ENCODE measurements at places on chromosomes 2 and 18. TPM values are rescaled to one million over a fixed set of nuclear protein-coding genes. Genes with fewer than 3 reads are reported as not detected.

- peaks cover 2% of the 10 kb centered on the region for H3K36me3 ChIP-seq
- no peak overlapping the region for H3K27ac ChIP-seq
- H3K4me1 ChIP-seq = peaks cover 1% of the 10 kb centered on the region
- no peak overlapping the region for H3K4me3 ChIP-seq
- no peaks in the 10 kb centered on the region for H3K27me3 ChIP-seq
- DNase-seq = no peak
Observed at GRCh38 chr2:42933824-42934254, 141.5 kb upstream of the HAAO start.

GRCh38 chr2:24809316-24810007, 16.2 kb downstream of the CENPO start:
- H3K4me3 ChIP-seq = no peak overlapping the region
- DNase-seq = no peak
- no peaks in the 10 kb centered on the region for H3K27me3 ChIP-seq
- H3K27ac ChIP-seq = peak overlapping the region; percentile 6

DNA sequence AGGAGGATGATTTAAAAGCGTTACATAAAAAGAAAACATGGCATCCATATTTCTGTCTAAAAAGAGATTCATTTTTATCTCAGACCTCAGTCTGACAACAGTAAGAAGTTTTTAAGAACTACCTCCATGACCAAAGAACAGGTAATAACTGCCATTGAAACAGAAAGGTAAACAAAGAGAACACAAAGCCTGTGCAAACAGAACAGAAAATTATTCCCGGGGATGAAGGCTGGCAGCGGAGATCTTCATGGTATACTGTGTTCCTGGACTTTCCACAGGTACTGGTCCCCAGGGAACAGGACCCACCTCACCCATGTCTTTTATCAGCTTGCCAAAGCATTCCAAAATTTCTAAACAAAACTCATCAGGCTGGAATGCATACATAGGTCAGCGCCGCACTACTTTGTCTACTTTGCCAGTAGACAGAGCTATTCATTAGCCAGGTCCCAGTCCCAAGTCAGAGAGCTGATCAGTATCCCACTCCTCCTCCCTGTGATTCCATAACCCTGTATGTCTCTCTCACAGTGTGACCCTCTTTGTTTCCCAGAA, 277.3 kb downstream of the MBD2 start:
- peaks cover 16% of the 10 kb centered on the region for H3K27me3 ChIP-seq
- DNase-seq = no peak
- H3K36me3 ChIP-seq = no peaks in the 10 kb centered on the region
- no peak overlapping the region for H3K27ac ChIP-seq

- no peak overlapping the region for H3K27ac ChIP-seq
- H3K4me3 ChIP-seq = no peak overlapping the region
- peaks cover 10% of the 10 kb centered on the region for H3K27me3 ChIP-seq
- H3K4me1 ChIP-seq = peaks cover 13% of the 10 kb centered on the region
- DNase-seq = no peak
- H3K36me3 ChIP-seq = no peaks in the 10 kb centered on the region
Observed at GRCh38 chr2:169007941-169008340, 23.2 kb downstream of the ABCB11 start.

DNA sequence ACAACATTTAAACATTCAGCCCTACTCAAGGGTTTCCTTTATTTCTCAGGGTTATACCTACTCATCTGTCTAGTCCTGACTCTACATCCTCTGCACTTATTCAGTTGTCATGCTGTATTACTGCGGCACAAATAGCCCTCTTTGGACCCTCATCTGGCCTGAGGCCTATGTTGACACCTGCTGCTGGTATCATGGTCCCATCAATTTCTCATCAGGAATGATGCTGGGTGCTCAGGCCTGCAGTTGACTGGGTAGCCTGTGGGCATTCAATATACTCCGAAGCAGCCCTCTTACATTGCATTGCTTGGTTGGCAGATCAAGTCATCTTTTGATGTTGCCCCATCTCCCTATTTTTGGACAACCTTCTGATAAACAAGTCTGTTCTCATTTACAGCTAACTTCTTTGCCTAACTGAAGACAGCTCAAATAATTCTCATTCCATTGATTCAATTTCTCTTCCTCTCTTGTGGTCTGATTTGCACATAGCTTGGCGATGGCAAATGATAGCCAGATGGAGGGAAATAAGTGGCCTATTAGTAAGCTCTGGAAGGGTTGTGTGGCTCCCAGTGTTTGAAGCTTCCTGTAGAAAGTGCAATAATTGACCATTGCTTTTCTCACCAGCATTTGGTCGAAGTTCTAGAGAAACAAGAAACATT, 19.1 kb upstream of the MC4R start:
- H3K4me3 ChIP-seq = no peak overlapping the region
- H3K27me3 ChIP-seq = no peaks in the 10 kb centered on the region
- DNase-seq = no peak
- no peaks in the 10 kb centered on the region for H3K4me1 ChIP-seq
- H3K27ac ChIP-seq = no peak overlapping the region
- H3K36me3 ChIP-seq = no peaks in the 10 kb centered on the region

Gene PSMG2
- total RNA-seq = 79.0 TPM

DNA sequence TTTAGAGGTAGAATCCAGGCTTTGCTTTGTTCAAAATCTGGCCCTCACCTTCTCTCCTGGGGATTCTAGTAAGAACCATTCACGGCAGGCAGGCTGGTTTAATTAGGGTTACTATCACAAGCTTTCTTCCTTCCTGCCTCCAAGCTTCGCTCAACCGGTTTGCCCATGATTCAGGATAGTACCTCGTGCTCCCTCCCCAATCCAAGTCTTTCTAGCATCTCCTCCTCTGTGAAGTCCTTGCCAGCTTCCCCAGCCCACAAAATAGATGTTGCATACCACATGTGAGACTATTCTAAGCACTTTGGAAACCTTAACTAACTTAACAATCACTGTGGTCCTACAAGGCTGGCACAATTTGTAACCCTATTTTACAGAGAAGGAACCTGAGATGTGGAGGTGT, 135.1 kb downstream of the SOCS6 start:
- no peak overlapping the region for H3K4me3 ChIP-seq
- peaks cover 4% of the 10 kb centered on the region for H3K4me1 ChIP-seq
- H3K27ac ChIP-seq = no peak overlapping the region
- H3K36me3 ChIP-seq = no peaks in the 10 kb centered on the region
- no peaks in the 10 kb centered on the region for H3K27me3 ChIP-seq

Gene C2orf78
- not detected for total RNA-seq

Gene GALR1
- total RNA-seq = not detected

GRCh38 chr2:119311371-119311770, 55.3 kb downstream of the C2orf76 start:
- no peaks in the 10 kb centered on the region for H3K27me3 ChIP-seq
- no peaks in the 10 kb centered on the region for H3K4me1 ChIP-seq
- no peak overlapping the region for H3K27ac ChIP-seq
- DNase-seq = no peak

Gene CDH19
- total RNA-seq = not detected

- H3K27me3 ChIP-seq = no peaks in the 10 kb centered on the region
- H3K27ac ChIP-seq = no peak overlapping the region
- peaks cover 86% of the 10 kb centered on the region for H3K36me3 ChIP-seq
- no peak for DNase-seq
Observed at GRCh38 chr2:69544951-69545350, 98.6 kb downstream of the AAK1 start.

Gene SLC40A1
- total RNA-seq = 18.2 TPM

DNA sequence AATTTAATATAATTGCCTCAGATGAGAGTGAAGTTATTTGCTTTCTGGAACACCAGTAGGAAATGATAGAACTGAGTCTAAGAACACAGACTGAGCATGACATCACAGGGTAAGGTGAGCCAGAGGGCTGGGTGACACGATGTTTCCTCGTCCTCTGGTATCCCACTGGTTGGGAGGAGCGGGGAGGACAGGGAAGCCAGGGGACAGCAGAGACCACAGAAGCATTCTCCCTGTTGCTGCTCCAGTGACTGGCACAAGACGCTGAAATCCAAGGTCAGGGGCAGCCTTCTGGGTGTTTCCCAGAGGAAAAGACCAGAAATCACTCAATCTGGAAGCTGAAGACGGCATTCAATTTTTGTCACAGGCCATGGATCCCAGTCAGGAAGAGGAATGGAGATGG, 363.4 kb upstream of the SOX11 start:
- H3K27ac ChIP-seq = no peak overlapping the region
- H3K4me3 ChIP-seq = no peak overlapping the region

DNA sequence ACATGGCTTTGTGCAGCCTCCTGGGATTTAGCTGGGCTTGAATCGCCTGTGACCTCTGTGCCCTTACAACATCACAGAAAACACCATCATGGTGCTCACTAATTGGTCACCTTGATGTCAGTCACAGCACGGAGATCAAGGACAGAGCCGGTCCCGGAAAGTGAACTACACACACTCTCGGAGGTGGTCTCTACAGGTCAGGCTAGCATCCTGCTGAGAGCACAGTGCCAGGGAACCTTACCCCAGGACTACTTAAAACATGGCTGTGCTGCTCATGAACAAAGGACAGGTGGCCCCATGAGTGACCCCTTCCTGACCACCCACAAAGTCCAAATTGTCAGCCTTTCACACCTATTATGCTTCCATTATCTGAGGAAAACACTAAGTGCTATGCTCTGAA, 1782.1 kb upstream of the CELF4 start:
- H3K36me3 ChIP-seq = no peaks in the 10 kb centered on the region
- H3K27ac ChIP-seq = no peak overlapping the region
- DNase-seq = no peak
- H3K27me3 ChIP-seq = no peaks in the 10 kb centered on the region

- no peak for DNase-seq
- no peak overlapping the region for H3K27ac ChIP-seq
- no peaks in the 10 kb centered on the region for H3K36me3 ChIP-seq
Observed at GRCh38 chr18:5979971-5980457, 84.7 kb upstream of the TMEM200C start.

DNA sequence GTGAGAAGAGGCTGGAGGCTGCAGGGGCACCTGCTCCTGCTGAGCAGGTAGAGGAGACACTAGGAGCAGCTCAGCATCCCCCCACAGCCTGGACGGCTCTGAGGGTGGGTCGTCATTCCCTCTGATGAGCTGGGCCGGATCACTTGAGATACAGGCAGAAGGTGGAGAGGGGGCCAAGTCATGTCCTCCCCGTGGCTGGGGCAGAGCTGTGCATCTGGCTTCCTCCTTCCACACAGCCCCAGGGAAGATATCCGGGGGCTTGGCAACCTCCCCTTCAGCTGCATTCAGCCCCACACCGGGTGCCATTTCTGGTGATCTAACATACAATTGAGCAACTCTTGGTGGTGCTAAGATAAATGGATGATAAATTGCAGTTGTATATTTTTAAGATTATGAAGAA, 236.9 kb downstream of the LDLRAD4 start:
- no peaks in the 10 kb centered on the region for H3K27me3 ChIP-seq
- no peak for DNase-seq
- H3K36me3 ChIP-seq = peaks cover 2% of the 10 kb centered on the region
- peaks cover 46% of the 10 kb centered on the region for H3K4me1 ChIP-seq

DNA sequence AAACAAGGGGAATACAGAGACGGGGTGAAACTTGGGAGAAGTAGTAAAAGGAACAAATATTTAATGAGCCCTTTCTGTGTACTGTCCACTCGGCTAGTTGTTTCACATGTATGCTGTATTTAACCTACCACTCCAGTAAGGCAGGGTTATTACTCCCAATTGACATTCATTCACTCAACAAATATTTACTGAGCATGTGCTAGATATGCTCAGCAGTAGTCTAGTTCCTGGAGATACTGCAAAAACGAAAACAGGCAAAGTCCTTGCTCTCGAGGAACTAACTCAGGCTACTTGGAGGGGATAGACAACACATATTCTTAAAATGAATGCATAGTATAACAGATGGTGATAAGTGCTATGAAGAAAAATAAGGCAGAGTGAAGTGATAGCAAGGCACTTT, 207.3 kb downstream of the SS18 start:
- no peak overlapping the region for H3K4me3 ChIP-seq
- H3K36me3 ChIP-seq = no peaks in the 10 kb centered on the region
- no peaks in the 10 kb centered on the region for H3K4me1 ChIP-seq
- peaks cover 44% of the 10 kb centered on the region for H3K27me3 ChIP-seq
- no peak for DNase-seq

Gene STAT4
- 134 TPM for total RNA-seq

Gene HOXD12
- total RNA-seq = not detected
